Heart left ventricle (tissue), 16 donors: ENCODE measurements at places on chromosomes 12 and 14.

- no peak for DNase-seq
Measured at GRCh38 chr12:94597268-94597667, 53.1 kb downstream of the TMCC3 start.

GRCh38 chr12:104951759-104952509, 6.2 kb downstream of the SLC41A2 start:
- no peak for DNase-seq

DNA sequence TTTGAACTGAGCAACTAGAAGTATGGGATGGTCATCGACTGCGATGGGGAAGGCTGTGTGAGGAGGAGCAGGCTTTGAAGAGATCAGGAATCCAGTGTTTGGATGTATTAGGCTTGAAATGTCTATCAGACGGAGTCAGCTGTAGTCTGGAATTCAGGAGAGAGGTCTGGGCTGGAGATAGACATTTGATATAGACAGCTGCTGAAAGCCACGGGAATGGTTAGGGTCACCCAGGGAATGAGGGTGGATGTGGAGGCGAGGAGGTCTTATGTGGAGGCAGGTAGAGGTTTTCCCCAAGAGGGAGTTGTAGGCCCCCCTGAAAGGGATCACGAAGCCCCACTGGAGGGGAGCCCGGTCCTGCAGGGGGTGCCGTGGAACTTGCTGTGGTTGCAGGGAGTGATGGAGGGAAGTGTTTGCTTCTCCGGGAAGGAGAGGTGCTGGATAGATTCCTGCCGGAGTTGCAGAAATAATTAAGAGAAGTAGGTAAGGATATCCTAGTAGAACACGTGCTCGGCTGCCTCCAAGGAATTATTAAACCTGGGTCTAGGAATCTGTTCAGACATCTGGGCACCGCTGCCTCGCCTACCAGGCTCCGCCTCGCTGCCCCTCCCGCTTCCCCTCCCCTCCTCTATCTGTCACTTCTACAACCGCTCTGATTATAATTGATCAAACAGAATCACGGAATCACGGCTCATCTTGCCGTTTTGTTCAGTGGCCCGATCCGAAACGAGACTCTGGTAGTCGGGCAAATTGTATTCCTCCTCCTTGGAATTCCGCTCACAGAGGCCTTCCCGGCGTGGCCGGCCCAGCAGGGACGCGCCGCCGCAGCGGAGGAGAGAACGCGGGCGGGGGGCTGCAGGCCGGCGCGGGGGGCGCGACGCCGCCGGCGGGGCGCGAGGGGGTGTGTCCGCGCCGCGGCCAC, 826 bp upstream of the CACNA1C start:
- no peak for DNase-seq

DNA sequence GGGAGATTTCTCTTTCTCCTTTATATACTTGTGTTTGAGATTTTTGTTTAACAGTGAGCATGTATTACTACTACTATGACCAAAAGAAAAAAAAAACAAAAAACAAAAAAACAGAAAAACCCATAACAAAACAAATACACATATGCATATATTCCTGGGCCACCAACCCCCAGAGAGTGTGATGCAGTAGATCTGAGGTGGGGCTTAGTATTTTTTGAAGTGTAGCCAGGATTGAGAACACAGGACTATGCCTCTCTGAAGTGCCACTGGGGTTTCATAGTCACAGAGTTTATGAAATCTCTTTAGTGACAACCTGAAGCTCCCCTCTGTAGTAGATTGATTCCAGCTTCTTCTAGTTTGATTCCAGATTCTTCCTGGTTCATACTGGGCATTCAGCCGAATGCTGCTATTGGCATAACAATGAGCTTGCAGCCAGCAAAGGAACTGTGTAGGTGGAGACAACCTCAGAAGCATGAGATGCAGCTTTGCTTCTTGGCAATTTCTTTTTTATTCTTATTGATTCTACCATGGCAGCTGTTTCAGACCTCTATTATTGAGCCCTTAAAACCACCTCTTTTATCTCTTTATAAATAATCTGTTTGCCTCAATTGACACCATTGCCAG, 15.5 kb upstream of the ANO4 start:
- no peak for DNase-seq

- peak; percentile 56 for DNase-seq
Measured at GRCh38 chr14:31926652-31927347, 150.3 kb upstream of the ARHGAP5 start.

- DNase-seq: no peak
Measured at GRCh38 chr14:103856607-103857006, 9.2 kb upstream of the PPP1R13B start.

- DNase-seq: peak; percentile 30
Measured at GRCh38 chr14:86654558-86655184, 1124.7 kb downstream of the FLRT2 start.

DNA sequence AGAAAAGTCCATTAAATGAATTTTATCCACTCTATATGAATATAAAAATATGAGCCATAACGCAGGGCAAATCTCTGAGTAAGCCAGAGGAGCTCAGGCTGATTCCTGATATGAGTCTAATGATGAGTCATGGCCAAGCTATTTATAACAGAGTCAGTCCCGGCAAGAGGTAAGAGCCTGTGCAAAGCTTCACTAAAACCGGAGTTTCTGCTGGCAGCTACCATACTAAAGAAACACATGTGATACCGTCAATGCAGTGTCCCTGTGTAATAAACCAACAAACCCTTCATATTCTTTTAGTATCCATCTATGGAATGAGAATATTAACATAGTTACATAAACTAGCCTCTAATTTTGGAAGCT, 319.4 kb downstream of the KCNC2 start:
- DNase-seq: no peak

DNA sequence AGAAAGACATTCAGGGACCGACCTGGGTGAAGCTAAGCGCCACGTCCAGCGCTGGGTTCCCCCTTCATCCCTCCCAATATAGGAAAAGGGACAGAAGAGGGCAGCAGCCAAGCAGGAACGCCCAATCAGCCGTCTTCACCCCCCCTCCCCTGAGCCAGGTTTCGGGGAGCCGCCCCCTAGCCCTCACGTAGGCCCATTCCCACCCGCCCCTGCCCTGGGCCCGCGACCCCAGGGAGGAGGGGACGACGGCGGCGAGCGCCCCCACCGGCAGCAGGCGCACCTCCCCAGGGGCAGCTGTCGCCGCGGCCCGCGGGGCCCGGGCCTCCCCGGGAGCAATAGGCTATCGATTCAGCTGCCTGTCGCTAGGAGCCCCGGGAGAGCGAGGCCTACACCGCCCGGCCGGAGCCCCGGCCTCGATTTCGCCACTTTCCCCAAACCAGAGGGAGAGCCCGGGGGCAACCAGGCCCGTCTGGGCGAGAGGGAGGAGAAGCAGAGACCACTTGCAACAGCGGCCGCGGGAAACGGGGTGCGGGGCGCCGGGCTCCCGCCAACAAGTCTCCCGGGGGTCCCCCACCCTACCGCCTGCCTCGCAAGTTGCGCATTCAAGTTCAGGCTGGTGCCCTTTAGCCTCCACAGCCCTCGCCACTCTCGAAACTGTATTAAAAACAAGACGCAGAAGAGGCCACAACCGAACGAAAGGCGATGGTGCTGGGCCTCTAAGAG, 1.3 kb downstream of the DCAF5 start:
- DNase-seq: peak; percentile 83

DNA sequence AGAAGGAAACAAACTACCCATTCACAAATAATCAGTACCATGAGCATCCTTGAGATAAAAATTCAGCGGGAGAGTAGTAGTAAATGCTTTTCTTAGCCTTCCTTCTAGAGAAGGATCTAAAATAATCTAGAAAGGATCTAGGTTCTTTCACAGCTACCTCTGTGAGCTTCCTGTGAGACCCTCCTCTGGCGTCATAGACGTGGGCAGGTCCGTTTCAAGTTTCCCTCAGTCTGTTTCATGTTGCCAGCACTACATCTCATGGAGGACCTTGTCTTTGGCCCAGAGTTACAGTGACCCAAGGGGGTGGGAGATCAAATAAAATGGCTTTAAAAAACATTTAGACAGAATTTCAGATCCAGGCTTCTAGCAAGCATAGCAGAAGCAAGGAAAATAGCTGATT, 13.6 kb downstream of the DAAM1 start:
- no peak for DNase-seq

GRCh38 chr12:56804169-56804568, 41.0 kb downstream of the HSD17B6 start:
- no peak for DNase-seq

- DNase-seq: no peak
Measured at GRCh38 chr12:1093166-1093751, 102.2 kb downstream of the ERC1 start.

GRCh38 chr12:12483438-12483837, 79.2 kb downstream of the DUSP16 start:
- DNase-seq: no peak

DNA sequence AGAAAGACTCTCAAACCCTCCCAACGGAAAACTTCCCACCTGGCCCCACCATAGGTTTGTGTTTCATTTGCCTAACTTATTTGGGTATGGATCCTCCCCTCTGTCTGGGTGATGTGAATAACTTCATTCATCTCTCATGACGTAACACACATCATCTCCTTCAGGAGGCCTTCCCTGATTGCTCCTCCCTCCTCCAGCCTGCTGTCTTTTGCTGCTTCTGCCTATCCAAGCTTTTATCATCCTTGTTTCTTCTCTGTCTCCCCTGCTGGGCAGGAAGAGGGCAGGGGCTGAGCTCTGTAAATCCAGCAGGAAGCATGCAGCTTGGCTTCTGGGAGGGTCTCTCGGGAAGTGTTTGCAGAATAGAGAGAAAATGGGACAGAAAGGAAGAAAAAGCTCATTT, 766.0 kb upstream of the TBX3 start:
- no peak for DNase-seq

DNA sequence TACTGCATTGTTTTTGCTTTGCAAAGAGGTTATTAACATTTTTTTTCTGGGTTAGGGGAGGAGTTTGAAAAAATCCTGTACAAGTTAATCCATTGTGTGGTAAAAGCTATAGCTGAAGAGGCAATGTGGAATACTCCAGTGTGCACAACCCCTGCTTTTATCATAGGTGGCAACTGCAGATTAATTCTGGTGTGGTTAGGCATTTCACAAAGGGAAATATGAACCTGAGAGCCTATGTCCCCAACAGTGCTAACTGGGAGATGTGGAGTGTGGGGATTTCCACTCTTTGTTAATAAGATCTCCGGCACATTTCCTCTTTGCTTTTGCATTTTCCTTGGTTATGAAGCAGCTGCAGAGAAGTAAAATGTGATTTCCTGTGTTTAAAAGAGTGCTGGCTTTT, 33.6 kb downstream of the PRORP start:
- DNase-seq: no peak

- DNase-seq: peak; percentile 72
Measured at GRCh38 chr14:101823511-101824120, 62.1 kb downstream of the PPP2R5C start.

GRCh38 chr14:52031781-52032180, 37.1 kb downstream of the NID2 start:
- DNase-seq: peak; percentile 72

GRCh38 chr12:26871985-26872384, 39.0 kb upstream of the ITPR2 start:
- DNase-seq: no peak
